ENCODE measurements at places on chromosomes 1 and 21.

- DNase-seq = no peak
Observed at GRCh38 chr1:30514137-30514654, 209.2 kb downstream of the MATN1 start.

GRCh38 chr21:33058527-33058926, 11.4 kb upstream of the OLIG1 start:
- no peak for DNase-seq

DNA sequence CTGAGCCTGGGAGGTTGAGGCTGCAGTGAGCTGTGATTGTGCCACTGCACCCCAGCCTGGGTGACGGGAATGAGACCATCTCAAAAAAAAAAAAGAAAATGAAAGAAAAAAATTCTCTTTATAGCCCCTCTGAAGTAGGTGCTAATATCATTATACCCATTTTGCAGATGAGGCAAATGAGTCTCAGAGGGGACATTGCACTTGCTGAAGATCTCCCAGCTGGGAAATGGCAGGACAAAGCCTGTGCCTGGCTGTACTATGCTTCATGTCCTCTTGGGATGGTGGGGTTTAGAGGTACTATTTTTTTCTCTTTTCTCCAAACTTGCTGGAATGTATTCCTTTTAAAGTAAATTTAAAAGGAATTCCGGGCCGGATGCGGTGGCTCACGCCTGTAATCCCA, 1.6 kb downstream of the SMPDL3B start:
- DNase-seq = no peak

- DNase-seq = no peak
Observed at GRCh38 chr1:162062542-162063015, 6.9 kb upstream of the NOS1AP start.

- peak; percentile 45 for DNase-seq
Observed at GRCh38 chr1:203636291-203636690, 9.7 kb downstream of the ATP2B4 start.

DNA sequence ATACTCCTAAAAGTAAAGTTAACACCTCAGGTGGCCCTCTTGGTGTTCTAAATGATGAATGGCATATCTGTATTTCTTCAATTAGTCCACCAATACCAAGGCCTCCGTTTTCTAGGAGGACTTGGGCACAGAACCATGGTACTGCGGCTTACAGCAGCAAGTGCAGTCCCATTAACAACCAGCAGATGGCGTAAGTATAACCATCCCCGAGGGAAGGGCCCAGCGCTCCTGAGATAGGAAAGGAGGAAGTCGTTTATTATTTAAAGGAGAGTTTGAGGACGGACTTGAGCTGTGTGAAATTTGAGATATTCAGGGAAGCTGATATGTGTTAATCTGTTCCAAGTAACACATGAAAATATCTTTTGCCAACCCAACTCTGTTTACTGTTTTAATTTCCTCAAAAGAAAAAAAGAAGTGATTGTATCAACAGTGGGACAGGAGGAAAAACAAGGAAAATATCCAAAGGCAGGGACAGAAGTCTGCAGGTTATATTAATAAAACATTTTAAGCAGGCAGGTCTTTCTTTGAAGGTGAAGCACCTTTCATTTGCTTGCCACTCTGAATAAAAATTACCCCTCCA, 37.7 kb upstream of the KCNJ15 start:
- DNase-seq = peak; percentile 78

- peak; percentile 94 for DNase-seq
Observed at GRCh38 chr1:55696181-55696754, 481.1 kb upstream of the USP24 start.

DNA sequence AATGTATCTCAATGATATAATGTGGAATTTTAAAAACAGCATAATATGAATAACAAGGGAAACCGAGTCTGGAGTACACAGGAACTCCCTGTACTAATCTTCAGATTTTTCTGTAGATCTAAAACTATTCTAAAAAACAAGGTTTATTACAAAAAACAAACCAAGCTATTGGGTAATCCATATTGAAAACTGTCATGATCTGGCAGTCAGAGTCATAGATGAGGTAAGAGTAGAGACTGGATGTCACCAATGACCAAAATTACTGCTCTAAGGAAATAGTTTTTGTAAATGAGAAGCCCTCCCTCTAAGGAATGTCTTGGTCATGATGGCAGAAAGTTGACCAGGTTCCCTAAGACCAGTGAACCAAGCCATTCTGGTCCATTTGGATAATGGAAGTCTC, 2.4 kb upstream of the SPOCD1 start:
- no peak for DNase-seq

DNA sequence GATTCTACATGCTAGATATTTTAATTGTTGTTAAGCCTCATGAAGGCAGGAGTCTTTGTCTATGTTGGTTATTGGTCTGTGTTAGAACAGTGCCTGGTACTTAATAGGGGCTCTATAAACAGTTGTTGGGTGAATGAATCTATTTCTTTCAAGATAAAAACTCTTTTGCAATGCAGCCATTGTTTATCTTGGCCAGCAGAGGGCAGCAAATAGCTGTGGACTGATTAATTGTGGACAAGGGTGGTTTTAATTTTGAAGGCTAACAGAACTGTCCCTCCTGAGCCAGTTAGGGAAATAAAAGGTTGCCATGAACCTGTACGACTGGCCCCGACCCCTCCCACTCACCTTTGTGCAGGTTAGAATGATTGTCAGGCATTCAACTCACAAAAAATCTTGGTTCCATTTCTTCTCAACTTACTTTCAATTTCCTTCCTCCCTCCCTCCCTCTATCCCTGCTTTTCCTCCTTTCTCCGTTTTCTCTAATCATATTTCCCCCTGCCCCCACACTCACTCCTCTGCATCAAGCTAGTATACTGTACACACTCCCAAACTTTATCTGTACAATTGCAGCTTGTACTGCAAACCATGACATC, 66.3 kb upstream of the DIRAS3 start:
- peak; percentile 58 for DNase-seq

DNA sequence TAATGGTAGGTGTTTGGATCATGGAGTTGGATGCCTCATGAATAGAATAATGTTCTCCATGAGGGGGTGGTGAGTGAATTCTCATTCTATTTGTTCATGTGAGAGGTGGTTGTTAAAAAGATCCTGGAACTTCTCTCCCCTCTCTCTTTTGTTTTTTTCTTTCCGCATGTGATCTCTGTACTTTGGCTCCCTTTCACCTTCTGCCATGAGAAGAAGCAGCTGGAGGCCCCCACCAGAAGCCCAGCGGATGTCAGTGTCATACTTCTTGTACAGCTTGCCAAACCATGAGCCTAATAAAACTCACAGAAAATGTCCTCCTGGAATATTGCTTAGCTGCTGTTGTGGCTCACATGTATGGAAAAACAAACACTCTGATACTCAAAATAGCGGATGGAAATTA, 1212.3 kb upstream of the NCAM2 start:
- no peak for DNase-seq

GRCh38 chr1:197222780-197223179, 45.3 kb upstream of the CRB1 start:
- DNase-seq = no peak
